ENCODE measurements at places on chromosomes 5 and 9. TPM values are rescaled to one million over a fixed set of nuclear protein-coding genes. Genes with fewer than 3 reads are reported as not detected.

- H3K27ac ChIP-seq: peak overlapping the region; percentile 29
- H3K36me3 ChIP-seq: peaks cover 60% of the 10 kb centered on the region
- no peak for DNase-seq
- H3K27me3 ChIP-seq: no peaks in the 10 kb centered on the region
Measured at GRCh38 chr9:18747595-18747994, 273.6 kb downstream of the ADAMTSL1 start.

- no peak for DNase-seq
- H3K27ac ChIP-seq: no peak overlapping the region
- H3K4me1 ChIP-seq: peaks cover 3% of the 10 kb centered on the region
- H3K36me3 ChIP-seq: peaks cover 15% of the 10 kb centered on the region
- no peaks in the 10 kb centered on the region for H3K27me3 ChIP-seq
Measured at GRCh38 chr9:110561826-110562225, 17.7 kb downstream of the SVEP1 start.

The ZNG1C gene
- 17.0 TPM for total RNA-seq

DNA sequence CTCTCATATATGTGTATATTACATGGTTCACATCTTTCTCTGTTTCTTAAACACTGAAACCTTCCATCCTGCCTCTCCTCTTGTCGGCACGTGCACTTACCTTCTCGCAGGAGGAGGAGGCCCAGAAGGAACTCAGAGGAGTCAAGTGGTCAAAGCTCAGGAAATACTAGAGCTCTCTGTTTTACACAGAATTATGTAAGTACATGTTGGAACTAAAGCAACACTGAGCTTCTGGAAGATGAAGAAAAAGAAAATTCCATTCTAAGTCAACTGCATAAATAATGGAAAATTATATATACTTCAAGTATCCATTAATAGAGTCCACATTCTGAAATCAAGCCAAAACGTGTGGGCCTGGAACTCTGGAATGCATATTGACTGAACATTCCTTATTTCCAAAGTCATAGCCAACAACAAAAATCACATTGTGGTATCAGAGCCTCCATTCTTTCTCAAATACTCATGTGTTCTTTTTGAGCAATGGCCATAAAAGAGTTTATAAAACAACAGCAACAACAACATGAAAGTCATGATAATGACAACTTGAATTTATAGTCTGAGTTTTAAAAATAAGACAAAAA lies 121.5 kb upstream of the RAI14 start:
- peak; percentile 53 for DNase-seq
- peak overlapping the region; percentile 99 for H3K27ac ChIP-seq
- H3K4me1 ChIP-seq: peaks cover 64% of the 10 kb centered on the region
- H3K27me3 ChIP-seq: no peaks in the 10 kb centered on the region
- no peaks in the 10 kb centered on the region for H3K36me3 ChIP-seq

DNA sequence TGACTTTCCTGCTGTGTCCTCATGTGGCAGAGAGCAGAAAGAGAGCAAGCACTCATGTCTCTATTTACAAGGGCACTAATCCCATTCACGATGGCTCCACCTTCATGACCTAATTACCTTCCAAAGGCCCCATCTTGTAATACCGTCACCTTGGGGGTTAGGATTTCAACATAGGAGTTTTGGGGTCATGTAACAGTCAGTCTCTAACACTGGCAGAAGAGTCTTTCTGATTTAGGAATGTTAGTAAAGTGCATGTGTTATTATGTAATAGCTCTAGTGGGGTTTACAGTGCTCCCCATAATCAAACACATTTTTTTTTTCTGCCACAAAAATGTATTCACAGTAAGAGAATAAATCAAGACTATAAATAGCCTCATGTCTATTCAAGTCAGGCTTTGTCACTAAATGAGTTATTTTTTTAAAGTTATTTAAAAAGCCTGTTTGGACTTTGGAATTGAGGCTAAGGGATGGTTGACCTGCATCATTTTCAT lies 19.1 kb downstream of the GALNT10 start:
- no peak for DNase-seq
- H3K27me3 ChIP-seq: no peaks in the 10 kb centered on the region
- H3K27ac ChIP-seq: no peak overlapping the region
- H3K36me3 ChIP-seq: peaks cover 21% of the 10 kb centered on the region

Data from osteoblast (primary cell).